Chondrocyte (in vitro differentiated cells): ENCODE measurements at places on chromosomes 4 and X. TPM values are rescaled to one million over a fixed set of nuclear protein-coding genes. Genes with fewer than 3 reads are reported as not detected.

GRCh38 chr4:8306511-8307021 lies 37.0 kb downstream of the HTRA3 start:
- peak; percentile 91 for DNase-seq

DNA sequence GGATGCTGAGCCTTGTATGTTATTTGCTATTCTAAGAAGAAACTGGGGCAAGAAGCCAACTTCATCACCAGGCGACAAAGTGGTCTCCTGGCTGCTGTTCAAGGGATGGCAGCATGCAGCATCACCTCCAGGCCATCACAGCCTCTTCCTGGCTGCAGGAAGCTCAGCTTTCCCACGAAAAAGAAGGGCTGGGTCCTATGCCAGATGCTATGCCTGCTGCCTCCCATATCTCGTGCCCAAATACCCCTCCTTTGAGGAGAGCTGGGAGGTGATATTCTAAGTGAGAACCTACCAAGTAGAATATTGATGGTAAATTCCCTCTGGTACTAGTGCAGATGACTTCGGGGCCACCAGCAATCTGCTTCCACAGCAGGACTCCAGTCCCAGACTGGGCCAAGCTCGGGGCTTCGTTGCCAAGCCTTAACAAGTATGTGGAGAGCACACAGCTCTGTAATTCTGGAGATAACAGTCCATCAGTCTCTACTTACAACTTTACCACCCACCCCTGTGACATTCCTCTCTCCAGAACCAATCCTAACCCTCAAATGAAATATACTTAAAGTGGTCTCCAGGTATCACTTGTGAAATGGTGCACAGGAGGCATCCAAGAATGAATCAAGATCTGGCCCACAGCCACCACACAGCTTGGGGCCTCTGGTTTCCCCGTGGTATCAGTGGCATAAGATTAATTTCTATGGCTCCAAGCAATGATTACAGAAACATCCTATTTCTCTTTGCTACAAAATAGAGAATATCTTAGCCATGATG lies 149.3 kb downstream of the PALLD start:
- DNase-seq, result no peak

GRCh38 chr4:186368281-186368680 lies 102.3 kb downstream of the F11 start:
- no peak for DNase-seq

DNA sequence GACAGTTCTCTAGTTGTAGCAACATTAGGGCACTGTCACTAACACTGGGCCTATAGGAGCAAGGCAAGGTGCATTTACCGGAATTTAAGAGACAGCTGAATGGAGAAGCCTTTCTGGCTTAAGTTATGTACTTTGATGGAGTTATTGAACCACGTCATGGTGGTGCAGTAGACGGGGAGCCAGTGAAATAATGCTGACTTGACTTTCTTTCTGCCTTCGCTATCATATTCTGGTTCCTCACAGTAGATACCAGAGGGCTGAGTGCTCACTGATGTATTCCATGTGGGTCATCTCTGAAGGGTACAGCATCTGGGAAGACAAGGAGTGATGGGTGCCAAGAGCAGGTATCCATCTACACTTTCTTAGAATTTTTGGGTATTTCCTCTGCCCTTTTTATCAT lies 802.8 kb downstream of the FSTL5 start:
- DNase-seq, result no peak

- no peak for DNase-seq
These were observed 125.5 kb downstream of the ATG4A start for GRCh38 chrX:108216919-108217571.

Gene TRIM75
- total RNA-seq, result not detected in 3 replicates

Gene VCX
- 0.53 TPM in 1 of 3 replicates, not detected in the others for total RNA-seq

Gene RTL3
- total RNA-seq, result 0.22 to 0.28 TPM (median 0.24 TPM) in 3 replicates

Gene CXXC4
- total RNA-seq, result 0.05 TPM in 1 of 3 replicates, not detected in the others
